T-helper 2 cell (primary cell): ENCODE measurements at places on chromosomes 16 and 17.
A peak's percentile ranks its signal among the peaks of the same experiment; 100 is the strongest.

DNA sequence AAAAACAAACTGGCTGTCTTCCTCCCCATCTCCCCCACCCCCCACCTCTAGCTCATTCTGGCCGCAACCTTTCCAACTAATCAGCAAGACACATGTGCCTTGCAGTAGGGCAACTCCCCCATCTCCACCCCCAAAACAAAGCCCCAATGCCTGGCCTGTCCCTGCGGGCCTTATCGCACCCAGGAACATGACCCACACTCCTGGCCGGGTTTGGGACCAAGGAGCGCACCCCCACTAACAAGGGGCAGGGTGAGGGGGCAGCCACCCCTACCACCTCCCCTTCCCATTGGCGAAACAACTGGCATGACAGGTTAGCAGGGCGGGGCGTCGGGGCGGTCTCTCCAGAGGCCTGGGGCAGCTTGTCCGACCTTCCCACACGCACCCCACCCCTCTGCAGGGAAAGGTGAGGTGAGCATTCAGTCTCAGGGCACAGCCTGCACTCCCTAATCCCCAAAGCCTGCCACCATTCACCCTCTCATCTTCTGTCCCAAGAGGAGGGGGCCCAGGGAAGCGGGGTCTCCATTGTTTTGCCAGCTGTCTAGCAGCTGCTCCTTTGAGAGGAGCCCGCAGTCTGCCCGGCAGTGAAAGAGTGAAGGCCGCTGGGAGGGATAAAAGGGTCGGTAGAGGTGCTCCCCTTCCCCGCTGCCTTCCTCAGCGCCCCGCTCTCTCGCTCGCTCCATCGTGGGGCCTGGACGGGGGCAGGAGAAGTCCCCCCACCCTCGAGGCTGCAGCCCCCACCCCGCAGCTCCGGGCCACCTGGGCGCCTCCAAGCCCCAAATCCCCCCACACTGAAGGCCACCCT, 765 bp downstream of the MYO18A start:
- no peak for DNase-seq

DNA sequence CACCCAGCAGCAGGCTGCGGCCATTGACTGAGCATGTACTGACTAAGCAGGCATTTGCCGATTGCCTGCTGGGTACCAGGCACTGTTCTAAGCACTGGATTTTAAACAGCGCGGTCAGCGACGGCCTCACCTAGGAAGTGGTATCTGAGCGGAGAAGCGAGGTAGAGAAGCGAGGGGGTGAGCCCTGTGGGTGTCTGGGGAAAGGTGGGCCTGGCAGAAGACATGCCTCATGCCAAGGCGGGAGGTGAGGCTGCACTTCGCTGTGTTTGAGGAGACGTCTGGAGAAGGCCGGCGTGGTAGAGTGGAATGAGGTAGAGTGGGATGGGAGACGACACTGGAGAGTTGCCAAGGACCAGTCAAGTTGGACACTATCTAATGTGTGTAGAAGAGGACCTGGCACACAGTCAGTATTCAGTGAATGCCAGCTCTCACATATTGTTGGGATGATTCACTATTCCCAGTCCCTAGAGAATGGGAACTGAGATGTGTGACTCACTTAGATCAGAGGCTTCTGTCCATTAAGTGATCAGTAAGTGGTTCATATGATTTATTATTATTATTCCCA, 14.4 kb downstream of the SYCE1L start:
- DNase-seq = no peak

GRCh38 chr16:74931445-74931844, 53.5 kb downstream of the WDR59 start:
- no peak for DNase-seq

- DNase-seq = no peak
These were observed 2.1 kb downstream of the CA7 start for GRCh38 chr16:66846266-66846665.

GRCh38 chr17:78458736-78459335, 80.4 kb downstream of the PGS1 start:
- DNase-seq = no peak

- peak; percentile 40 for DNase-seq
These were observed 57.1 kb downstream of the BRIP1 start for GRCh38 chr17:61806081-61806828.

GRCh38 chr17:76432712-76433336, 20.1 kb downstream of the UBE2O start:
- no peak for DNase-seq

DNA sequence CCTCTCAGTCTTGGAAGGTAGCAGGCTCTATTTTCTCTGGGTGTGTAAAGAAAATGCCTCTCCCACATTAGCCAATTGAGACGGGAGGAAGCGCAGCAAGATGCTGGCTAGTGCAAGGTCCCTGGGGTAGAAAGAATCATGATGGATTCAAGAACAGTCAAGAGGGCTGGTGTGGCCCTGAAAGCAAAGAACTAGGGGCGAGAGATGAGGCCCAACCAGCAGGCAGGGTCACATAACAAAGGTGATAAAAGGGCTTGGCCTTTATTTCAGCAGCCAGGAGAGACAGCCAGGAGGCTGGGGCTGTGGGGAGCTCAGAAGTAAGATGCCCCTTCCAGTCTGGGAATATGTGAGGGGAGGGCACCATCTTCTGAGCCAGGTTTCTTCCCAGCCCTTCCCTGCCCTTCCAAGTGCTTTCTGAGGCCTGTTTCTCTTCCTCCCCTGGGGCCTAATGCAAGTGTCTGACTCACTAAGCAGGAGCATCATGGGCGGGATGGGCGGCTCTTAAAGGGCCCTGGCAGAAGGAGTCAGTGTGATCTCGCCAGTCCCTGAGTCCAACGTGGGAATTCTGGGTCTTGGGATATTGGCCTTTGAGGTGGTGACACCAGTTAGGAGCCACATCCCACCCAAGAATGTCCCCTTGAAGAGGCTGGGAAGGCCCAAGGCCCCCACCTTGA, 3.9 kb upstream of the NLRC5 start:
- no peak for DNase-seq

GRCh38 chr17:30717291-30718098, 107.0 kb downstream of the CRLF3 start:
- DNase-seq = no peak

DNA sequence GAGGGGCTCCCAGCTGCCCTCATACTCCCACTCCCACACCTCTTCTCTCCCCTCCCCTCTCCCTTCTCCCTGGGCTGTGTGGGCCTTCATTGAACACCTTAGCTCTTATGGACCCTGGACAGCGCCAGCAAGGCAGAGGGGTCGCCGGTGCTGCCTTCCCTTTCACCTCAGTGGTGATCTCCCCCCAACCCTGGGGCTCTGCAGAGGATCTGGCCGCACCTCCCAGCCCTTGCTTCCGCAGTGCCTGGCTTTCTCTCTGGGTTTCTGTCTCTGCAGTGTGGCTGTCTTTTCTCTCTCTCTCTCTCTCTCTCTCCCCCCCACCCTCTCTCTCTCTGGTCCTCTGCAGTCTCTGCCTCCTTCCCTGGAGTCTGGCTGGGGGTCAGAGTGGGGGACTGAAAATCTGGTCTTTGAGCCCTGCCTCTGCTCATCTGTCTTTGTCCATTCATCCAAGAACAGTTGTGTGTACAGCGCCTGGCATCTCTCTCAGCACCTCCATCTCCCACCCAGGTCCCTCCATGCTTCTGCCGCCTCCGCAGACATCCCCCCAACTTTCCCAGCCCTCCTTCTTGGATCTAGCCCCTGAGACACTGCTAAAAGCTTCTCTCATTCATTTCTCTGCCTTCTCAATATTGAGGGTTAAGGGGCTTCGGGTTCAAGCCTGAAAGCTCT, 1.1 kb downstream of the SEZ6L2 start:
- no peak for DNase-seq

GRCh38 chr17:61442878-61443474, 9.2 kb upstream of the TBX4 start:
- DNase-seq = no peak

- DNase-seq = no peak
These were observed 13.5 kb downstream of the GLYR1 start for GRCh38 chr16:4833584-4833983.

GRCh38 chr16:50279504-50279865, 13.1 kb downstream of the ADCY7 start:
- DNase-seq = no peak

DNA sequence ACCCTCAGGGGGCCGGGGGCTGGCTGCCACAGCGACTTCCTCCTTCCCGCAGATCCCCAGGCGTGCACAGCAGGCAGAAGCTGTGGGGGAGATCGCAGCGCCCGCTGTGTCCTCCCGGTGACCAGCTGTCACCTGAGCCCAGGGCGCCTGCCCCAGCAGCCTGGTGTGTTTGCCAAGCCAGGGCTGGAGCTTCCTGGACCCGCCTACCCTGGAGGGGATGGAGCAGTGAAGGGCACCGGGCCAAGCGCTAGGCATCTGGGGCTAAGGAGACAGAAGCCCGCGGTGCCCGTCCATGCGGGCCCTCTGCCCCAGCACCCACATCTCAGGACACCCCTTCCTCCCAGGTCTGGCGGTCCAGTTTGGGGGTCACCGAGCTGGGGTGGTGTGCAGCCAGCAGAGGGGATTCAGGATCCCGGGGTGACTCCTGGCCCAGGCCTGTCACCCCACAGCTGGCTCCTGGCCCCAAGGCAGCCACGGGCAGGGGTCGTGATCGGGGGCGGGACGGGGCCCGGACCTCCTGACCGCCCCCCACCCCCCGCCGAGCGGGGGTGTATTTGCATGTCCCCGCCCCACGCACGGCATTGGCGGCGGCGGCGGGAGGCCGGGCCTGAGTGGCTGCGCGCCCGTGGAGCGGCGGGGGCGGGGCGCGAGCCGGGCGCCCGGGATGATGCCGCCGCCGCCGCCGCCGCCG, at the start of gene RAB26:
Gene RAB26, plus strand, starts transcription at position 645 of the 691 bp plus-strand sequence. CDS start 159 bp downstream, outside the sequence.
- no peak for DNase-seq

DNA sequence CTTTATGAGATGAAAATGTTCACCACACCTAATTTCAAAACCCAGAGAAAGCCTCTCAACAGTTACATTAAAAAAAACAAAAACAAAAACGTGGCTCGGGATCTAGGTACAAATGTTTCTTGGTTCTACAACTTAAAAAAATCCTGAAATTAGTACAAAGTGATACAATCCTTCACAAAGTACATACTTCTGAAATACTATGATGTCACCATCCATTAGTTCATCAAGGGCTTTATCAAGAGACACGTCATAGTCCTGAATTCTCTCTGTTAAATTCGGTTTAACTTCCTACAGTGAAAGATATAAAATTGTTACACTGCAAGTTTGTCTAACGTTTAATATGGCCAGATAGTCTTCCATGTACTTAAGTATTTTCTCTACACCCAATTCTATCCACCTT, 18.2 kb downstream of the LITAFD start:
- no peak for DNase-seq

- peak; percentile 35 for DNase-seq
These were observed 23.8 kb downstream of the DEXI start for GRCh38 chr16:10918294-10919002.

DNA sequence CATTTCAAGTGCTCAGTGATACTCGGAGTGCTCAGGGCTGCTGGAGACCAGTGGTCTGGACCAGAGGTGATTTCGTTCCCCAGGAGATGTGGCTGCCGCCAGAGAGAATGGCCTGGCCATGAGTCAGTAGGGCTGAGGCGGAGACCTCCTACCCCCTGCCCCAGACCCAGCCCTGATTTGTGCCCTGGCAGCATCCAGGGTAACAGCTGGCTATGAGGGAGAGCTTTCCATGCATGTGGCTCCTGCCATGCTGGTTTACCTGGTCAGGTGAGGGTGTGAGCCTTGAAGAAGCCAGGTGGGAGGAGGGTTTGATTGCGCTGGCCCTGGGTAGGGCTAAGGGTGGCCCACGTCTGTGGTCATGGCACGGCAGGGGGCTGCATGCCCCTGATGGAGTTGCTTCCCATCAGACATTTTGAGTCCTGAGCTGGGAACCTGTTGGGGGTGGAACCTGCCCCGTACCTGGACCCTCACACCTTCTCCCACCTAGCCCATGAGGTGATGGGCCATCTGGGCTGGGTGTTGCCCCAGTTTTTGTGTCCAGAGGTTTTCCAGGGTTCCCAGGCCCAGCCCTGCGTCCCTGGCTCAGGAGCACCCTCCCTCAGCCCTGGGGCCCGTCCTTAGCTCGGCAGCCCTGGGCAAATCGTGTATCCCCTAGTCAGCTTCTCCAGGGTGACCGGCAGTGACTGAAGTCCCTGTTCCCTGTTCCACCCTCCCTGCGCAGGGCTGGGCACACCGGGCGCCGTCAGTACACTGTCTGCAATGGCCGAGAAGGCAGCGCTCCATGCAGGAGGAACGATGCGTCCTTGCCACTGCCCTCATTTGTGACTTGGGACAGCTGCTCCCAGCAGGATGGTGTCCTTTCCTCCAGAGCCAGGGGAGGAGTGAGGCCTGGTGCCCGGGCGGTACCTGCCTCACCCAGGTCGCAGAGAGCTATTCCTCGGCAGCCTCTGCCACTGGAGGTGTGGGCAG, 9.0 kb upstream of the CSNK1D start:
- no peak for DNase-seq

GRCh38 chr16:55567382-55567781, 898 bp downstream of the CAPNS2 start:
- no peak for DNase-seq

DNA sequence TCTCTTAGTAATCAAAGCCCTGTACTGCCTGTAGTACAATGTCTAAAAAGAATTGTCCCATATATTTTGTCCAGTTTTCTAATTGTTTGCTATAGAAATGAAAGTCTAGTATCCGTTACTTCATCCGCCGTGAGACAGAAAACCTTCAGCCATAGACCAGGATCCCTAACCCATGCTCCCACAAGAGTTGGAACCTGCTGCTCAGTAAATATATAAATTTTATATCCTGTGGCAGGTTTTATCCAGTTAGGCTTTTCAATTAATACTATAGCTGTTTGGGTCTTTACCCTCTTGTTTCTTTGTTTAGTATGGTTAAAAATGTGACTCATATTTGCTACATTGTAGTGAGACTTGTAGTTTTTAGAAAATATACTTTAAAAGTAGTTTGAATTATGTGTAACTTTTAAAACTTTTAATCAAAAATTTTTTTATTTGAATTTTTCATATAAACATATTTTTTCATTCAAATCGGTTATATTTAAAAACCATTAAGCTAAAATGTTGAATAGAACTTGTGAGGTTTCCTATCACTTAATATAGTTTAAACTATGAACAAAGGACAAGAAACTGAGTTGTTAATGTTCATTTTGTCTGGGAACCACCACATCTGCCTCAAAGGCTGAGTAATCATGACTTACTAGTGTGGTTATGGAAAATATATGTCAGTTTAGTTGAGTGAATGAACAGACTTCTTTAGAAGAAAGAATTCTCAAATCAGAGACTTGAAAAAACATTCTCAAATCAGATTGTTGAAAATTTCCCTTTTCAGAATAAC, 54.8 kb downstream of the VMP1 start:
- DNase-seq = no peak

GRCh38 chr16:2341456-2342447, 1.2 kb upstream of the ABCA3 start:
- DNase-seq = no peak

GRCh38 chr17:74720506-74720905, 7.8 kb upstream of the CD300LF start:
- DNase-seq = no peak

GRCh38 chr17:57604771-57605674, 140.1 kb downstream of the CCDC182 start:
- DNase-seq = no peak

GRCh38 chr17:81384929-81385319, 10.3 kb upstream of the BAHCC1 start:
- DNase-seq = no peak
